Muscle of back (tissue), 13 donors: ENCODE measurements at places on chromosomes 3 and 15. TPM values are rescaled to one million over a fixed set of nuclear protein-coding genes. Genes with fewer than 3 reads are reported as not detected.

DNA sequence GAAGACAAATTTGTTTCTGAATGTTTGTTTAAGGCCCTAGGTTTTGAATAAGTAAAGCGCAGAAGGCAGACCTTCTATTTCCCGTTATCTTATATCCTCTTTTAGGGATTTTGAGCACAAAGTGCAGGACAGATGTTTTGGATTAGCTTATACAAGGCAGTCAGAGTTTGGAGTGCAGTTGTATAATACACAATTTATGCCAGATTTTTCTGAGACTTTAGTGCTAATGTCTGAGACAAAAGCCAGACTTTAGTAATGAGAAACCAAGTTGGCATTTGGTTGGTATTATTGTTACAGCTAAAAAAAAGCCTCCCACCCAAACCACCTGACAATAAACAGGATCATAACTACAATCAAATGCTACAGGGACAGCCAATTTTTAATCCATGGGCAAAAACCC, 309.9 kb upstream of the SATB1 start:
- peak; percentile 36 for DNase-seq

DNA sequence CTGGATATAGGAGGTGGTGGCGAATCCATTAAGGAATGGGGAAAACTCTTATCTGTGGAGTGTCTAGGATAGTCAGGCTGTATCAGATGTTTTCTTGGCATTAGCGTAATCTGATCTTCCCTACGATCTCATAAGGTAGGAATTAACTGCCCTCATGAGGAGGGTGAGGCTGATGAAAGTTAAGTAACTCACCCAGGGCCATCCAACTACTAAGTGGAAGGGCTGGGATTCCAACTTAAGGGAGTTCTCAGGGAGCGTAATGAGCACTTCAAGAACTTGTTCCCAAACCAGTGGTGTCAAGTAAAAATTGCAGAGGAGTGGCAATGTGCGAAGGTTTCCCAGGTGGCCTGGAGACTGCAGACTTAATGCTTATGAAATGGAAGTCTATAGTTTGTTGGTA, 55.9 kb upstream of the OSBPL11 start:
- DNase-seq = no peak

DNA sequence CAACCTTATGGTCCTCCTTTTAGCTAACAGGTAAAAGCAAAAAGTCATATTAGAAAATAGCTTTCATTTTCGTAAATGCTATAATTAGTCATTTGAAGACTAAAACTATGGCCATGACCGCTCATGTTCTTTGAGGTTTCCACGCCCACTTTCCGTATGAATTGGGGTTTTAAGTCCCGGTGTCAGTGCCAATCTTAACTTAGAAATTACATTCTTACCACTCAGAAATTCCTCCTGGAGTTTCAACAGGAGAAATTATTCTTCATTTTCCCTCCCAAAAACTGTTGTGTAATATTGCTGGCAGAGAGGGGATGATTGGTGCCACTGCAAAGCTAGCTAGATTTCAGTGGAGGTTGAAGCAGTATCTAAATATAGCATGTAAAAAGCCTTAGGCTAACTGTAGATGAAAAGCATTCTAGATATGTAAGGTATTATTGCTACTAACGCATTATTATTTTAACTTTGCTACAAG, 71.0 kb upstream of the MDFIC2 start:
- no peak for DNase-seq

GRCh38 chr15:67063689-67064606, 1.5 kb upstream of the SMAD3 start:
- DNase-seq = peak; percentile 52

- DNase-seq = no peak
Measured at GRCh38 chr3:48478626-48479555, 25.1 kb downstream of the SHISA5 start.

GRCh38 chr3:99199021-99199420, 297.5 kb upstream of the DCBLD2 start:
- DNase-seq = no peak

DNA sequence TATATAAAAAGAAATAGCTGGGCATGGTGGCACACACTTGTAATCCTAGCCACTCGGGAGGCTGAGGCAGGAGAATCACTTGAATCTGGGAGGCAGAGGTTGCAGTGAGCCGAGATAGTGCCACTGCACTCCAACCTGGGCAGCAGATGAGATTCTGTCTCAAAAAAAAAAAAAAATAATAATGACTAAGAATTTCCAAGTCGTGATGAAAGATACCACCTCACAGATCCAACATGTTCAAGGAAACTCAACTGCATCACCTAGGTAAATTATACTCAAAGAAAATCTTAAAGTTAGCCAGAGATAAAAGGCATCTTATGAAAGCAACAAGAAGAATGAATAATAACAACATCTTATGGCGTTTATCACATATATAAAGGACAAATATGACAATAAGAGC, 50.1 kb downstream of the DOCK3 start:
- no peak for DNase-seq

DNA sequence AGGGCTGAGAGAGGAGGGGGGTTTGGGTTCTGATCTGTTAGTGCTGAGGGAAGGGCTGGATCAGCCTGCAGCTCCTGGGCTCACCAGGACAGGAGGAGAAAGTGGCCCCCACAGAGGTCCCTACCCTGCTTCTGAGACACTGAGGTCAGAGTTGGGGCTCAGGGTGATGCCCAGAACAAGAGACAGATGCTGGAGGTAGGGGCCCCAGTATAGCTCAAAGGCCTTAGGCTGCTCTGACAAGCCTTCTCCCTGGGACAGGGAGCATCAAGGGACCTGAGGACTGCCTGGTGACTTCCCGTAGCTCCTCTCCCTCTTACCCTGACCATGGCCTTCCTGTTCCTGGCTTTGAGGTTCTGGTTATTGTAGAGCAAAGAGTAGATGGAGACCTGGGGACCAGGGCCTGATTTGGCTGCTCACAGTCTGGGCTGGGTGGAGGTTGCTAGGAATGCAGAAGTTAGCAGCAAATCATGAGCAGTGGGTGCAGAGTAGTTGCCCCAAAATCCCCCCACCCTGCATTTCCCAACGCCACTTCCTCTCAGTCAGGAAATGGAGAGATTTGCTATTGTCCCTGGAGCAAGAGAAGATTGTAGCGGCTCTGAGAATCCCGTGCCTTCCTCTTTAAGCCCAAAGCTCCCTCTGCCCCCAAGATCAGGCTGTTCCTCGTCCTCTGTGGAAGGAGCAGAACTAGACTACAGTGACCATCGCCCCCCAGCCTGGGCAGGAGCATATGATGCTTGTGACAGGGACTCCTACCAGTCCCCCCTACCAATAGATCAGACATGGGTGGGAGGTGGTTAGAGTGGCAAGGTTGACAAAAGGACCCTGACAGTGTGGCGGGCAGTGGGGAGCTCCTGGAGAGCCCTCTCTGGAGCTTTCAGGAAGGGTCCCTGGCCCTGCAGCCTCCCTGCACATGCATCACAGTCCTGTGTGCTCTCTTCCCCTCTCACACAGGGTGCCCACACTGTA, 47.4 kb upstream of the SEC22A start:
- DNase-seq = no peak

DNA sequence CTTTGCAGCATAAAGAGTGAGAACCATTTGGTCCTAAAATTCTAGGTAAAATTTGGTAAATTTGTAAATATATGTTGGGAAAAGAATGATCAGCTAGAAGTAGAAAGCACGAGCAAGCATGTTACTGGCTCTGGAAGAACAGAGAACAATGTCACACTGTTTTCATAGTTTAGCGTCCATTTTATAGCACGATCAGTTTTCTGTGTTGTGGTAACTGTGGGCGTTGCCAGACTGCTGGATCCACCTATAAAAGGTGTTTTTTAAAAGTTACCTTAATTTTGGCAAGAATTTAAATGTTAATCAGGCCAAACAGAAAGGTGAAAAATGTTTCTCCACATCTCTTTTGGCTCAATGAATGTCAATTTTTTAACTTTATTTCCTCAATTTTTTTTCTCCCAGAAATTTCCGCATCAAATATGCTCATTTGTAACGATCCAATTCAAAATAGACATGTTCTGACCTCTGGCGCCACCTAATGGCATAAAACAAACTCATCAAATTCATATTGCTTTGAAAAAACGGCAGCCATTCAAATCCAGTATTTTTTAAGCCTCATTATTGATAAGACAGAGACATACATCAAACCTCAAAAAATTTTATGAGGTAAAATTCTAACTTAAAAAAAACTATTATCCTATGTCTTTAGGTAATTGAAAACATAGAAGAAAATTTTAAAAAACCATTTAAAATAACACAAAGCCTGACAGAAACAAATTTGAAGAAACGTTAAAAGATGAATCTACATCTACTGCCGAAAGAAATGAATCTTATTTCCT, 5.5 kb upstream of the GP5 start:
- DNase-seq = peak; percentile 58

- DNase-seq = no peak
Measured at GRCh38 chr15:89462198-89462912, 34.0 kb downstream of the RHCG start.

DNA sequence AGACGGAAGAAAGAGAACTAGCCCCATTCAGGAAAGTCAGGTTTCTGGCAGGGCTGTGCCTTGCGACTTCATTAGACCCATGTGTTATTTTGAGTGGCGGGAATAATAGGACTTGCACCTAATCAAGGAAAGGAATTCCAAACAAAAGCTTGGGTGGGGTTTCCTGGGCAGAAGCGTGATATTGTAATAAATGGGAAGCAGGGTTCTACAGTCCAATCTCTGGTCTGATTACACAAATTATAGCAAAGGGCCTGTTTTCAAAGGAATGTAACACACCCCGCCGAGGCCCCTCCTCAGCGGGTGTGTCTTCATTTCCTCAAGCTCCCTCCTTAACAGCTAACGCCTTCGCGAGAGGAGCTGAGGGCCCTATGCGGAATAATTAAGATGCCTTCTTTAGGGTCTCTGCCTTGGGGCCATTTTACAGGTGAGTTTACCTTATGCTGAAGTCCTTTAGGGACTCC, 396.0 kb upstream of the C2CD4B start:
- DNase-seq = no peak

GRCh38 chr3:187039723-187040414, 99.4 kb downstream of the RPL39L start:
- no peak for DNase-seq

GRCh38 chr3:126481808-126482502, 6.3 kb upstream of the ZXDC start:
- no peak for DNase-seq

GRCh38 chr3:25478964-25479726, 51.1 kb downstream of the RARB start:
- DNase-seq = no peak

DNA sequence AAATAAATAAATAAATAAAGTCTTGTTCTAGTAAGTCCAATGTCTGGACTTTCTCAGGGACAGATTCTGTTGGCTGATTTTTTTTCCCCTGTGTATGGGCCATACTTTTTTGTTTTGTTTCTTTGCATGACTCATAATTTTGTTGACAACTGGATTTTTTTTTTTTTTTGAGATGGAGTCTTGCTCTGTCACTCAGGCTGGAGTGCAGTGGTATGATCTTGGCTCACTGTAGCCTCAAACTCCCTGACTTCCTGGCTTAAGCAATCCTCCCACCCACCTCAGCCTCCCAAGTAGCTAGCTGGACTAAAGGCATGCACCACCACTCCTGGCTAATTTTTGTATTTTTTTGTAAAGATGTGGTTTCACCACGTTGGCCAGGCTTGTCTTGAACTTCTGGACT, 38.9 kb downstream of the TICRR start:
- DNase-seq = no peak

- no peak for DNase-seq
Measured at GRCh38 chr3:133491481-133492059, 81.9 kb upstream of the CDV3 start.

DNA sequence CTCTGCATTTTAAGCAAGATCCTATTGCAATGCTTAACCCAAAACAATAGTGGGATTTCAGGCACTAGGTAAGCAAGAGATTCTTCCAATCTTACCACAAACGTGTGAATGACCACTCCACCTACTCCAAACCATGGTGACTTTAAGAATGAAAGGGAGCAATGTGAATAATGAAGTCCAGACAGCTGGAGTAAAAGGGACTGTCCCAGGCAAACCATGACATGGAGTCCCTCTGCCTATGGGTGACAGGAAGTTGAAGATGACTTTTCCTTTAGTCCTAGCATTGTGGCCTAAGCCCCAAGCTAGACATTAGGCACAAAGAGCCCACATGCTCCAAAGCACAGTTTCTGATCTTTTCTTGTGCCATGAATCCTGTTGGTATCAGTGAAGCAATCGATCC, 179.0 kb downstream of the SHQ1 start:
- DNase-seq = no peak

- DNase-seq = no peak
Measured at GRCh38 chr3:18946524-18946923, 201.8 kb upstream of the KCNH8 start.

DNA sequence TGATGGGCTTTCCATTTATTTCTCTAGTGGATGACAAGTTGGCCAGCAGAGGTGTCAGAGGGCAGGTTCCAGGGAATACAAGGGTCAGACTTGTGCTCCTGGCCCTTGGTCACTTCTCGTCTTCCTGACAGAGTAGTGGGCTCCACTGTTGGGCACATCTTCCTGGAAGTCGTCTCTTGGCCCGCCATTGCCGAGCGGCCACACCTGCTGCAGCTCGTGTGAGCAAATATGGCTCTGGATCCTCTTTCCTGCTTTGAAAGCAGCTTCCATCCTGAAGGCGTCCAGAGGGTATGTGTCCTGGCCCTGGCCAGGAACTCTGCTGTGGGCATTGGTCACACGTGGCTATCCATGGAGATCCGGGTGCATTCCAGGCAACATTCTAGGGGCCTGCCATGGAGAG, 100.2 kb downstream of the SNRPN start:
- no peak for DNase-seq

GRCh38 chr3:23183731-23184130, 19.4 kb upstream of the UBE2E2 start:
- peak; percentile 29 for DNase-seq

DNA sequence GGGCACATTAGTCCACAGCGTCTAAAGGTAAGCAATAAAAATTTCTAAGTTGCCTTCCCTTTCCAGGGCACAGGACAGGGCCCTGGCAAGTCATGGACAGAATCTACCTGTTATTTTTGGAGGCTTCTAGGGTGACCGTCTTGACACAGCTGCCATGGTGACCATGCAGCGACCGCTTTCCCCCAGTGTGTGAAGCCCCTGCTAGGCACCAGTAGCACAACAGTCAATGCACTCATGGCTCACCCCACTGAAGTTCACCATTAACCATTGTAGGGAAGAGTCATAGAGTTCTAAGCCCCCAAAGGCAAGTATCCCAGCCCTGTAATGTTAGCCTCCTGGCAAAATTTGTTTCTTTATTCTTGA, 43.8 kb upstream of the SLCO2A1 start:
- no peak for DNase-seq

DNA sequence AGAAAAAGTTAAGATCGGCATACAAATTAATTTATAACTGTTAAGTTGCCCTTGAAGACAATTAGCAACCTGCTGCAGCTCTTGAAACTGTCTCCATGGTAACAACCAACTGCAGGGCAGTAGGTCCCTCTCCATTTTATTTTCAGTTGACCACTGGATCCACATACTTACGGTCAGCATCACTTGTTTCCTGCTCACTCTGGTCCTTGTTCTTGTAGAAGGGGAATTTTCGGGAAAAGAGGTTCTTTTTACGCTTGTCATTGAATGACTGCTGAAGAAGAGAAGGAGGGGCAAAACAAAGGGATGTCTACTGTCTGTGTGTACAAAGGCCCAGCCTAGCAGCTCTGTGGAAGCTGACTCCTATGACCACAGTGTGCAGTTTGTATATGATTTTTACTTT, 46.8 kb upstream of the MELTF start:
- DNase-seq = no peak

Gene CA12
- polyA plus RNA-seq = 1.0 TPM

Gene STRC
- polyA plus RNA-seq = 0.12 TPM

Gene CYP11A1
- polyA plus RNA-seq = 1.2 TPM

Gene SEMA5B
- 24.2 TPM for polyA plus RNA-seq

Gene DAZL
- polyA plus RNA-seq = not detected

Gene ZNF774
- polyA plus RNA-seq = 4.5 TPM

Gene ZNF660
- 7.0 TPM for polyA plus RNA-seq

Gene CIAO2A
- polyA plus RNA-seq = 49.6 TPM

Gene CHDH
- 1.0 TPM for polyA plus RNA-seq

Gene VEPH1
- polyA plus RNA-seq = 0.85 TPM

Gene GASK1A
- 6.7 TPM for polyA plus RNA-seq
